ENCODE measurements at places on chromosomes 1 and 21.

GRCh38 chr1:38538834-38539233 is 320.7 kb downstream of the RRAGC start:
- no peak overlapping the region for H3K27ac ChIP-seq
- peaks cover 6% of the 10 kb centered on the region for H3K27me3 ChIP-seq
- no peak for DNase-seq

GRCh38 chr1:232435729-232436128 is 194.2 kb downstream of the SIPA1L2 start:
- H3K4me1 ChIP-seq, result peaks cover 10% of the 10 kb centered on the region
- no peaks in the 10 kb centered on the region for H3K36me3 ChIP-seq
- no peak overlapping the region for H3K27ac ChIP-seq
- H3K27me3 ChIP-seq, result no peaks in the 10 kb centered on the region
- no peak for DNase-seq
- H3K4me3 ChIP-seq, result no peak overlapping the region

- H3K27ac ChIP-seq, result peak overlapping the region; percentile 60
- peak overlapping the region; percentile 43 for H3K4me3 ChIP-seq
- H3K36me3 ChIP-seq, result no peaks in the 10 kb centered on the region
- H3K4me1 ChIP-seq, result peaks cover 15% of the 10 kb centered on the region
- DNase-seq, result peak; percentile 54
- H3K27me3 ChIP-seq, result no peaks in the 10 kb centered on the region
Observed at GRCh38 chr1:32500387-32501209, 35.7 kb downstream of the ZBTB8B start.

DNA sequence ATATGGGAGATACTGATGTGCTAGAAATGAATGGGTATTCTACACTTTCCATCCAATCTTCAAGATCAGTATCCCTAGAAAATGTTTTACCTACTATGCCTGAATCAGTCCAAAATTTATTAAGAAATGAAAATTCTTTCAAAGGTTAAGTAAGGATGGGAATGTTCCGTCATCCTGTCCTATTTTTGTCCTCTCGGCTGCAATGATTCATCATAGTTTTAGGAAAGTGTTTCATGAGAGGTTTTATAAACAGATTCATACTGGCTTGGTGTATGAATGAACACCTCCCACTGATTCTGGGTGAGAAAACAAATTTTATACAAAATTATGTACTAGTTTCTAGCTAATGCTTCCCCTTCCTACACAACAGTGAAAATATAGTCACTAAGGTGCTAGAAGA is 504.6 kb upstream of the NR5A2 start:
- H3K4me1 ChIP-seq, result no peaks in the 10 kb centered on the region
- no peaks in the 10 kb centered on the region for H3K27me3 ChIP-seq
- no peak for DNase-seq
- H3K4me3 ChIP-seq, result no peak overlapping the region
- no peaks in the 10 kb centered on the region for H3K36me3 ChIP-seq

DNA sequence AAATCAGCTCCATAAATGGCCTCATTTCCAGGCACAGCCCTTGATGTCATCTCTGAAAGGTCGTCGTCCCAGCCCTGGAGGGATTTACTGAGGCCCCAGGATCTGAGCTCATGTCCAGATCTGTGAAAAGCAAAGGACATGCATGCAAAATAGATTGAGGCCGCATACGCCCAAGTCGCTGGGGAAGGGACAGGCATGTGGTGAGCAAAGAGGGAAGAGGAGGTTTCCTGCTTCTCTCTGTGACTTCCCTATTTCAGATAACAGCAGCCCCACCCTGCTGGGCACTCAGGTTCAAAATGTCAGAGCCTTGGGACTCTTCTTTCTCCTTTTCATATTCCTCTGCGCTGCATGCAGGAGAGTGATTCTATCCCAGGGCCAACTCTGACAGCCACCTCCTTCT is 197.2 kb downstream of the ADSS2 start:
- H3K27me3 ChIP-seq, result no peaks in the 10 kb centered on the region
- H3K4me3 ChIP-seq, result no peak overlapping the region
- H3K27ac ChIP-seq, result no peak overlapping the region
- no peaks in the 10 kb centered on the region for H3K36me3 ChIP-seq
- no peaks in the 10 kb centered on the region for H3K4me1 ChIP-seq
- DNase-seq, result peak; percentile 59

DNA sequence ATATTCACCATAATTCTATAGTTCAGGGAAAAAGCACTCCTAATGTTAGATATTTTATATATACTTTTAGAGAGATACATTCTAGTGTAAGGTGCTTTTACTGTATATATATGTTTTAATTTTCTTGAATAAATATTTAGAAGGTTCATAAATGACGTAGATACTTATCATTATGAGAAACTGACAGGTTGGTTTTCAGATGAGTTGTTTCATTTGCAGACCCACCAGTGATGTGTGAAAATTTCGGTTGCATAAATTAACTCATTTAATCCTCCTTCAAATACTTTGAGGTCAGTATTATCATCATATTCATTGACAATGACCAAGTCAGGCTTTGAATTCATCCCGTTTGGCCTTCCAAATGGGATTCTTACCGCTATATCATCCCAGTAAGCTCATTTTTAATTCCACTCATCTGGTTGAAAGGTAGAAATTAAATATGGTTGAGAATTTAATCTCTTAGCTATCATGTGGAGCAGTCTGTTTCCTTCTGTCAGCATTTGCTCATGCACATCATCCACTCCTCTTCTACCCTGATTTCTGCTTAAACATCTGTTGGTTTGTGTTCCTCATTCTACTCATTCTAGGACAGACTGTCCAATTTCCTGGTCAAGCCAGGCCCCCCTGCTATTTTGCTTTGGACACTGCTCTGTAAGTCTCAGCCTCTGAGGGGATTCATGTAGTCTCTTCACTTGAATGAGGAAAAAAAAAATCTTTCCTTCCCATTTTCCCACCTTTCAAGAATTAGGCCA is 1156.6 kb downstream of the PLA2G4A start:
- no peak overlapping the region for H3K4me3 ChIP-seq
- no peaks in the 10 kb centered on the region for H3K36me3 ChIP-seq
- DNase-seq, result no peak
- H3K27ac ChIP-seq, result no peak overlapping the region
- no peaks in the 10 kb centered on the region for H3K27me3 ChIP-seq
- H3K4me1 ChIP-seq, result no peaks in the 10 kb centered on the region

DNA sequence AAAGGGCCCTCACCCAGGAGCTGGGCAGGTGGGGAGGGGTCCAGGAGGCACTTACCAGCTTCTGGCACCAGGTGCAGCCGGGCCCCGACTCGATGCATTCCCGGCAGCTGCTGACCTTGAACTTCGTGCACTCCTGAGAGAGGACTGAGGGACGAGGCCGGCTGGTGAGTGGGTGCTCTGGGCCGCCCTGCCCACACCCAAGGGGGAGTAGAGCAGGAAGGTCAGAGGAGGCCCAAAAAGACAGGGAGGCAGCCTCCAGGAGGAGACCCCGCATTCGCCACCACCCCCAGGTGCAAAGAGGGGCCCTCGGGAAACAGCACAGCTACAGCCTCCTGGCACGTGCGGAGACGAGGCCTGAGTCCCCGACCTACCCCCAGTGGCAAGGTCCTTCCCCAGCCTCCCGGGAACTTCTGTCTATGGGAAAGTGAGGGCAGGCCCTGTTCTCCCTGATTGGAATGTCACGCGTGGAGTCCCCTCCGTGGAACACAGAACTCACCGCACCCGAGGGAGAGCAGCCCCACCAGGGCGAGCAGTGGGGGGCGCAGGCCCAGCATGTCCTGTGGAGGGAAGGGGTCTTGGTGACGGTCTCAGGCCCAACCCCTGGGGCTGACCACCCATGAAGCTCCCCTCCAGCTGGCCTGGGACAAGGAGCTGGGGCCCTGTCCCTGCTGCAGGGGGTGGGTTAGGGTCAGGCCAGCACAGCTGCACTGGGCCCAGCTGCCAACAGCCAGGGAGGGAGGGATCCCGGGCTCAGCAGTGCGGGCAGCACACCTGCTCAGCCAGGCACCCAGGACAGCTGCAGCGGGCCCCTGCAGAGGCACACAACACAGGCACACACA is 10.3 kb downstream of the ITGB2 start:
- no peak overlapping the region for H3K4me3 ChIP-seq
- peaks cover 29% of the 10 kb centered on the region for H3K4me1 ChIP-seq
- H3K27me3 ChIP-seq, result no peaks in the 10 kb centered on the region

DNA sequence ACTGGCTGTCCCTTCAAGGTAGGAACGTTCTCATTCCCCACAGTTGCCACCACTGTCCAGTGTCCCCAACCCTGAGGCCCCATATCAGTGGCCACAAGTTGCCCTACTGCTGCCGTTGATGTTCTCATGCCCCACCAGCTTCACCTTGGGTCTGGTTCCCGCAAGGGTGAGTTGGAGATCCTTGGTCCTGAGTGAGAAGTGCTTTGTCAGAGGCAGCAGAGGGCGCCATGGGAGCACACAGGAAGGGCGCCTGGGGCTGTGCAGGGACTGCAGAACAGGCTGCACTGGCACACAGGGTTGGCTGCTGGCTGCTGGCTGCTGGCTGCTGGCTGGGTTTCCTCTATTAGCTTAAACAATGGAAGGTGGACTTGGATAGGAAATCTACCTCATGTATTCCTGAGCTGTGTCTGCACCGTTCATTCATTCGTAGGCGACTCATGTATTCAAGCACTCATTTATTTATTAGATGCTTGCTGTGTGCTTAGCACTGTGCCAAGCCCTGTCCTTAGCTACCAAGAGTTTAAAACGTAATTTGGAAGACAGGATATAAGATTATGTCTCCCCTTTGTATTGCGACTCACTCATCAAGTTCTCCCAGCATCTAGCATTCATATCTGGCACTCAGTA is 2.1 kb upstream of the S100A9 start:
- no peaks in the 10 kb centered on the region for H3K36me3 ChIP-seq
- peaks cover 12% of the 10 kb centered on the region for H3K27me3 ChIP-seq
- no peaks in the 10 kb centered on the region for H3K4me1 ChIP-seq
- DNase-seq, result peak; percentile 65
- H3K4me3 ChIP-seq, result no peak overlapping the region
- H3K27ac ChIP-seq, result no peak overlapping the region

GRCh38 chr1:173364827-173365226 is 112.3 kb upstream of the PRDX6 start:
- H3K4me1 ChIP-seq, result no peaks in the 10 kb centered on the region
- no peak overlapping the region for H3K4me3 ChIP-seq
- no peak for DNase-seq

DNA sequence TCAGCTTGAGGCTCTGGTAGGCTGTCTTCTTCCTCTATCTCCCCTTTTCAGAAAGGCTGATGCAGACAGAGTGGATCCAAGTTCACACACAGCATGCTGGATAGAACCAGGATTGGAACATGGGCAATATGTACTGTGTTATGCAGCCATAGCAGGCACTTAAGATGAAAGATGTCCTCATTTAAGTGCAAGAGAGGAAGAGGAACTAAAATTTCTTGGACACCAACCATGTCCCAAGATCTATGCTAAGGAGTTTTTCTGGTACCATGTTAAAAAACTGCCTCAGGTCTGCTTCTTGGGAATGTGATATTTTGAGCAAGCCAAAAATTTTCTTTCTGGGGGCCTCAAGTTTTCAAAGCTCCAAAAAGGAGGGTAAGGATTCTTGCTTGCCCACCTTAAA is 1.2 kb downstream of the SDHB start:
- no peak for DNase-seq
- H3K36me3 ChIP-seq, result no peaks in the 10 kb centered on the region
- H3K27me3 ChIP-seq, result no peaks in the 10 kb centered on the region

- peak overlapping the region; percentile 32 for H3K4me3 ChIP-seq
- no peaks in the 10 kb centered on the region for H3K36me3 ChIP-seq
- peak; percentile 66 for DNase-seq
- peak overlapping the region; percentile 73 for H3K27ac ChIP-seq
Observed at GRCh38 chr1:21668232-21668950, 766 bp downstream of the RAP1GAP start.

DNA sequence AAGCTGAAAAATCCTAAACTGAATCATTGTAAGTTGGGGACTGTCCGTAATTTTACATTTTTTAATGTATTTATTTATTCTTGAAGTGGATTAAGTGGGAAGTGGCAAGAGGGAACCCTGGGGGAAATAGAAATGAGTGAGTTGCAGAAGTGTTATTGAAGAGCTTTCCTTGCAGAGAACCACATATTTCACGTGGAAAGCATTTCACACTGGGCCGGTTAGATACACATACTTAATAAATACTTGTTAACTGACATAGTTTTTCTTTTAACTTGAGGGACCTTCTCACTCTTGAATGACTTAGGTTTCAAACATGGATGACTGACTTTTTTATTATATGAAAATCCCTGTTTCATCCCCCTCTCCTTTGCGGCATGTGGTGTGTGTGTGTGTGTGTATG is 239.3 kb downstream of the LMO4 start:
- no peaks in the 10 kb centered on the region for H3K27me3 ChIP-seq
- no peak overlapping the region for H3K27ac ChIP-seq
- H3K4me3 ChIP-seq, result no peak overlapping the region
- no peak for DNase-seq

- H3K4me1 ChIP-seq, result peaks cover 20% of the 10 kb centered on the region
- H3K4me3 ChIP-seq, result no peak overlapping the region
- no peak for DNase-seq
- H3K27ac ChIP-seq, result no peak overlapping the region
- no peaks in the 10 kb centered on the region for H3K27me3 ChIP-seq
Observed at GRCh38 chr1:8213676-8214075, 104.2 kb upstream of the SLC45A1 start.

GRCh38 chr1:198794498-198794897 is 155.7 kb downstream of the PTPRC start:
- H3K27ac ChIP-seq, result no peak overlapping the region
- H3K4me3 ChIP-seq, result no peak overlapping the region
- H3K4me1 ChIP-seq, result no peaks in the 10 kb centered on the region
- DNase-seq, result no peak
- no peaks in the 10 kb centered on the region for H3K27me3 ChIP-seq
- no peaks in the 10 kb centered on the region for H3K36me3 ChIP-seq

GRCh38 chr1:218994615-218995014 is 179.1 kb upstream of the LYPLAL1 start:
- DNase-seq, result no peak
- H3K27ac ChIP-seq, result no peak overlapping the region
- H3K27me3 ChIP-seq, result no peaks in the 10 kb centered on the region
- H3K36me3 ChIP-seq, result no peaks in the 10 kb centered on the region
- no peak overlapping the region for H3K4me3 ChIP-seq

DNA sequence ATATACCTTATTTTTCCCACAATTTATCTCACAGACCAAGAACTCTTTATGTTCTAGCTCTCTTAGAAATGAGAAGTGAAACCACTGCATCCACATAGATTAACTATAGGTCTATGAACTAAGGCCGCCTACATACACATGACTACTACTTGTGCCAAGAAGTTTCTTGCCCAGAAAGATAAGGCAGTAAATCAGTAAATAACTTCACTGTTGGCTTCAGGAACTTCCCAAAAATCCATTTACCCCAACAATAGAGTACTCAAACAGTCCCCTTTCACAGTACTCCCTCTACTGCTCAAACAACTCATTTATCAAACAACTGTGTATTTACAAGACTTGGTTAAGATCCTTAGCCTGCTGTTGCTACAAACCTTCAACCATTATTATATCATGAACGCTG is 96.5 kb downstream of the NME7 start:
- peaks cover 7% of the 10 kb centered on the region for H3K4me1 ChIP-seq
- H3K36me3 ChIP-seq, result no peaks in the 10 kb centered on the region
- no peak overlapping the region for H3K27ac ChIP-seq
- DNase-seq, result no peak

DNA sequence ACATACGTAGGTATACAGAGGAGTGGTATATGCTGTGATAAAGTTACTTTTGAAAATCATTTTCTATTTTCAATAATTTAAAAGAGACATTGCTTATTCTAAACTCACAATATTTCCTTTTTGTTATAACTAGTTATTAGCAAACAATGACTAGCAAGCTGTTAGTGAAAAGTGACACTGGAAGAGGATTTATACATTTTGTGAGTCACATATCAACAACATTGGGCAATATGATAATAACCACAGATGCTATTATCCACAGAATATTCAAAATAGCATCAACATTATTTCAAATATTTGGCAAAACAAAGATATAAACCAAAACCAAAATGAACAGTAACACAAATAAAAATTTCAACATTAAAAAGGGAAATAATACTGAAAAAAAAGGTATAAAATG is 104.0 kb upstream of the HP1BP3 start:
- no peaks in the 10 kb centered on the region for H3K27me3 ChIP-seq
- no peak for DNase-seq
- H3K36me3 ChIP-seq, result no peaks in the 10 kb centered on the region
- H3K4me3 ChIP-seq, result no peak overlapping the region

All from adrenal gland (tissue), 19 donors.